Activated CD4-positive, CD25-positive, alpha-beta regulatory T cell (primary cell): ENCODE measurements at places on chromosomes 11 and 22.

DNA sequence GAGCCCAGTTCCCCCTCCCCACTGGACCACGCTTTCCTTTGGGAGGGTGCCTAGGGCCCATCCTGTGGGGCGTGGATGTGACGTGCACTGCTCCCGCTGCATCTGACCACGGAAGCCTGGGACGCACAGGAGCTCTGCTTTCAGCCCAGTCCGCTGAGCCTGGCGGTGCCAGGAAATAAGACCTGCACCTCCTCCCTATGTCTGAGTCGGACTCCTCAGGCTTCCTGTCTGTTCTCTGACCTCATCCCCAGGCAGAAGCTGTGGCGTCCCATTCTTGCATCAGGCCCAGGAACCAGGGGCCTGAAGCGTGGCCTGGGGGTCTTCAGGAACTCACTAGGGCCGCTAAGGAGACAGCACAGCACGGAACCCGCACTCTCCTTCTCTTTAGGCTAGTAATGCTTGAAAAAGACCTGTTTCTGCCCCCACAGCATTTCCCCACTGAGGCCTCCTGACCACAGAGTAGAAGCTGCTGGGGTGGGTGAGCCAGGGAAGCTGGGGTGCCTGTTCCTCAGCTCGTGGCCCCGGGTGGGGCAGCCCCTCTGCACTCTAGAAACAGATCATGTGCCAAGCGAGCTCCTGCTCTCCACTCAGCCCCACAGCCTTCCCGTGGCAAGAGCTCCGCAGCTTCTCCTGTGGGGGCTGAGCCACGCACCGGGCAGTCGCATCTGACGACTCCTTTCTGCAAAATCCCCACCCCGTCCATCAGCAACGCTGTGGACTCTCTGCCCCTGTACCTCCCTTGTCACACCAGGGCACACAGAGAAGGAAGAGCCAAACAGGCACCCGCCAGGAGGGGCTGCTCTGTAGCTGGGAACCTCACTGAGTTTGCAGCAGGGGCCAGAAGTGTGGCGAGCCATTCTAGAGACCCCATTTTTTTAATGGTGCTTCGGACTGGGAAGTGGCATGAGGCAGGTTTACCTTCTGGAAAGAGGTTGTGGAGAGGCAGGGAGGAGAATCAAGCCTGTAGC, 22.6 kb downstream of the MOV10L1 start:
- DNase-seq = no peak

DNA sequence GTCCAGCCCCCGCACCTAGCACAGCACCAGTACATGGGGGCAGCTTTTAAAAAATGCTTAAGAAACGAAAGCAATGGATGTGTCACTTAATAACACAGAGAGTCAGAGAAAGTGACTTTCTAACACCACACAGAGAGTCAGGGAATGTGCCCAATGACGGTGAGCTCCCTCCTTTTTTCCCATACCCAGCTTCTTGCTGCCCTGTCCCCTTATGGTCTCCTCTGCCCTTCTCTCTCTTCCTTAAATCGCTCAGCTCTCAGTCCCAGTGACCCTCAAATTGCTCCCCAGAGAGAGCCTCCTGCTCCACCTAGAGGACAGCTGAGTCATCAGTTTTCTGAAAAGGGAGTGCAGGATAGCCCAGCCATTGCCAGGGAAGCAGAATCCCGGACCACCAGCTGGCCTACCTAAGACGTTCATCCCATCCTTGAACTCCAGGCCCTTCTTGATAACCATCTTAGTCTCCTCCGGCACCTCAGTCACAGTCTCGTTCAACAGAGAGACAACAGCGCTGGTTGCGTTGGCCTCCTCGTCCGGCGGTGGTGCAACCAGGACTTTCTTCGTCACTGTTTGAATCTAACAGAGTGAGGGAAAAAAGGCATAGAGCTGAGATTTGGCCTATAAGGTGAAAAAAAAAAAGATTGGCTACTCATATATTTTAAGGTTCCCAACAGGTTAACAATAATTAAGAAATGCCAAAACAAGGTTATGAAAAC, 113.5 kb downstream of the SLC1A2 start:
- DNase-seq = no peak

DNA sequence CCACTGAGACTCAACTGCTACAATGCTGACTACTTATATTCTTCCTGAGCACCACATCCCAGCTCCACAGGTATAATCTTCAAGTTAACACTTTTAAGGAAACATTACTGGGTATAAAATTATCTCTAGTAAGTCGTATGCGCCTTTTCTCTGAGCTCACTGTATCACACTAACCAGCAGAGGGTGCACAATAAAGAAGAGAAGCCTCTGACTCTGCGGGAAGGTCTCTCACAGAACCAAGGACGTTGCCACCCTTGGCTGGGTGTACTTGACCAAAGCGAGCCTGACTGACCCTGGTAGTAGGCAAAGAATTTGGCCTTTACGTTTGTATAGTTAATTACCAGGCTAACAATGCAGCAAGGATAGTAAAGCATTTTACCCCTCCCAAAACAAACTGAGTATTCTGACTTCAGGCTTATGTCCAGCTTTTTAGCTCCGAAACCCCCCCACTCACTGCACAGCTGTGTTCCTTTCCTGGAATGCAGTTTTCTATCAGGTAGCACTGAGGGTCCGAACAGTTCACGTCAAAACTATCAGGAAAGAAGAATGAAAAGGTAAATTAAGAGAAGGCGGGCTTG, at the start of gene BTBD18:
Gene BTBD18 (minus strand): TSS at position 144 of the 578 bp plus-strand sequence. CDS start 631 bp downstream, outside the sequence.
- no peak for DNase-seq

GRCh38 chr11:102560555-102561011, 30.0 kb upstream of the MMP7 start:
- no peak for DNase-seq
